ENCODE measurements at places on chromosomes 13 and 19.

DNA sequence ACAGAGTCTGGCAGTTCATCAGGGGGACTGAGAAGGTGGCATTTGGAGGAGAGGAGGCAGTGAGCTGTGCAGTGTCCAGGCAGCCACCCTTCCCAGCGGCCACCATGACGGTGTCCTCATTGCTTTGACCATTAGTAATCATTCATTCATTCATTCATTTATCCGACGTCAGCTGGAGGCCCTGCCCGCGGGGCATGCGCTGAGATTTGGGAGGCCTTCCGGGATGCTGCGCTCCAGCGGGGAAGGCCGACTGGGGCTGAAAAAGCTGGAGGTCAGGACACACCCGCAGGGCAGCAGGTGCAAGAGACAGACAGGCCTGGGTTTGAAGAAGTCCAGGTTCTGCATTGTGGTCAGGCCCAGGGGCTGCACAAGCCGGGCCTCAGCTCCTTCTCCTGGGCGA lies 8.9 kb downstream of the TTYH1 start:
- no peak for DNase-seq

DNA sequence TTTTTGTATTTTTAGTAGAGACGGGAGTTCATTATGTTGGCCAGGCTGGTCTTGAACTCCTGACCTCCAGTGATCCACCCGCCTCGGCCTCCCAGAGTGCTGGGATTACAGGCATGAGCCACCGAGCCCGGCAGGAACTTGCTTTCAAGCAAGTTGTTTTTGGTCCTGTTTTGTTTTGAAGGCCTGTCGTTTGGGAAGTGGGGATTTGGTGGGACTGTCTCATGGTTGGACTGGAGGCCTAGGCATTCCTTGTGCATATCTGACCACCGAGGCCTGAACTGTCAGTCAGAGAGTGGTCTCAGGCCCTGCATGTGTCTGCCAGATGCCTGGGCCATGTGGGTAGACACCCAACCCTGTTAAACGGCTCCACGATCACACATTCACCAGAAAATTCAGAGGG lies 26.3 kb downstream of the UBXN6 start:
- DNase-seq: no peak

DNA sequence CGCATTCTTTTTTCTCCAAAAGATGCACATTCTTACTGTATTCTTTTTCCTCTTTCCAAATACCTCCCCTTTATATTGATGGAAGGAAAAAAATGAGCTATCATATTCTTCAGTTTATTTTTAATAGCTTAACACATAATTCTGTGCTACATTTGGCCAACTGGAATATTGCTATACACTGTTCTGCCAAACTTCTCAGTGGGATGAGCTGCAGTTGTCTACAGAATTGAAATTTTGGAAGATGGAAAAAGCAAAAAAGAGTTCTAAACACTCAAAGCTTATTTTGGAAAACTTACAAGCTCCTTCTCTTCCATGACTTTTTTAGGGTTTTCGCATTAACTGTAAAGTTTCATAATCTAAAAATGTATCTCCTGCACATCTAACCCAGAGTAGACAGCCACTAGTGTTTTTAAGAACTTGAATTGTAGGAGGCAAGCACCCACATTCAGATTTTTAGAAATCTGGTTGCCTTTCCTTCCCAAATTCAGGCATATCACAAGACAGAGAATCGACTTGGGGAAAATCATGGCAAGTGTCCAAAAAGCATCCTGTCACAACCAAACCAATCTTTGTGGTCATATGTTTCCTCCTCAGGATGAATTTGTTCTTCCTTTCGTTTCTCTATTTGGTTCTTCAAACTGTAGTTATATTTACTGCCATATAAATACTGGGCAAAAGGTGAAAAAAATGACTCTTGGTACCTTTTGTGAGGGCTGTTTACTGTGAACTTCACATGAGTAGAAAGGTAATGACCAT lies 111.4 kb upstream of the FRY start:
- no peak for DNase-seq

GRCh38 chr13:32585550-32586079 lies 637 bp upstream of the PDS5B start:
- DNase-seq: no peak

DNA sequence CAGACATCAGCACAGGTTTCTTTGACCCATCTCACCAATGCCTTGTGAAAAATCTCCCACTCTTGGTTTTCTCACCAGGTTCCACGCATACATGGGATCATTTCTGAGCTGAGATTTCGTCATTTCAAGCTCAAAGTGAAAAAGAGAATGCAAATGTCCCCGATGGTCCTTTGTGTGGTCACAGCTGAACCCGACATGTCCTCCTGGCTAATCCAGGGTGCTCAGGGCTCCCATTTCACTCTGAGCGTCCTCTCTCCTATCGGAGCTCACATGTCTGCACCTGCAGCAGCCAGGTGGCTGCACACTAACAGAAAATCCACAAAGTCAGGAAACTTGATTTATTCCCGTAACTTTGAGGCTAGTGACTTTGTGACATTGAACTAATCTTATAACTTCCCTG lies 9.3 kb upstream of the CEACAM3 start:
- DNase-seq: no peak

- DNase-seq: no peak
Measured at GRCh38 chr13:100244431-100244830, 155.5 kb downstream of the PCCA start.

DNA sequence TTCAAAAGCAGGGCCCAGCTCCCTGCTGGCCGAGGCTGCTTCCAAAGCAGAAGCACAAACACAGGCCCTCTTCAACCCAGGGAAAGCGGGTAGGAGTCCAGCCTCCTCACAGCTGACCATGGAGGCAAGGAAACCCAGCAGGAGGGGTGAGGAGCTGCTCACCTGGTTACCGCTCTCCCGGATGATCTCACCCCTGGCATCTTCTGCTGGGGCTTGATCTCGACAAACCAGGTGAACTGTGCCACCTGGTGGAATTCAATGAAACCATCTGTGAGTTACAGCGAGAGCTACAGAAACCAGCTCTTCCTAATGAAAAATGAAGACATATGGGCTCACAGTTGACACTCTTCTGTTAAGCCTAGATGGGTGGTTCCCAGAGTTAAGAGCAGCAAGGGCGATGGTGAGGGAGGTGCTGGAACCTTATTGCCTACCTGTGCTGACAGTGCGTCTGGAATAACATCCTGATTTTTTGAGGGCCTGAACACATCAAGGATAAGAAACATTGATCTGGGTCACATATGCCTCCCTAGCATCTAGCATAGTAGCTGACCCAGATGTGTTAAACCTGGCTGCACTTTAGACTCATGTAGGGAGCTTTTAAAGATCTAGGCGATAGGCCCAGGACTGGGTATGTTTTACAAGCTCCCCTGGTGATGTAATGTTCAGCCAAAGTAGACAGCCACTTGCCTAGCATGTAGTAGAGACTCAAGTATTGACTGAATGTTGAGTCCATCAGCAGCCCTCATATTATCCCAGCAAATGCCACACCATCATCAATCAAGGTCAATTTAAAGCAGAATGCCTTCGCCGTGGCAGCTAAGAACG lies 6.1 kb downstream of the DHRS12 start:
- DNase-seq: peak; percentile 73

- peak; percentile 20 for DNase-seq
Measured at GRCh38 chr19:55304279-55304978, 20.6 kb downstream of the BRSK1 start.

DNA sequence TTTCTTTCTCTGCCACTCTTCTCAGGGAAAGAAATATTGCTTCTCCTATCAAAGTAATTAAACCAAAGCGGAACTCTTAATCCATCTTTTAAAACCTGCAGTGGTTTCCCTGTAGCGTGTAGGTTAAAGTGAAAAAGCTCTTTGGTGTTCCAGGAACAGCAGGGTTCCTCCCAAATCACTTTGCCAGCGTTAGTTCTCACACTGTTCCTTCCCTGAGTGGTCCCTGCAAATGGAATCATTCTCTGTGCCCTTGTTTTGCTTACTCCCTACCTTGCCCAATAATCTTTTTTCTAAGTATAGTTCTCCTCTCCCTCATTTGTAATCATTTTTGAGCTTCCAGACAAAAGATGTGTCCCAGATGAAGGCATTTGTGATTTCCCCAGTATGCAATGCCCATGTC lies 207.5 kb downstream of the HS6ST3 start:
- no peak for DNase-seq

DNA sequence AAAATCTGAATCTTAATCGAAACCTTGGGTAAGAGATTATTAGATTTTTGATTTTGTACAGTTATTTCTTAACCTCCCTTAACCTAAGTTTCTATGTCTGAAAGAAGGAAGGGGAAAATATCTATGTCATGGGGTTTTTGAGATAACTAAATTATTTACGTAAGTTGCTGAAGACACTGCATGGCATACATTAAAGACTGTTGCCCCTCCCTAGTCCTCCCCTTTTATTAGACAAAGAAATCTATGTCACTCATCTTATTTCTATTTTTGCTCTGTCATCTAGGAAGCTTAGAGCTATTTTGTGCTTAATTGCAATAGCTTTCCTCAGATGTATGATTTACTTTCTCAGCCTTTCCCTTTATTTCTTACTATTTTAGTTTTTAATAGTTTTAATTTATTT lies 15.0 kb downstream of the COG6 start:
- DNase-seq: no peak

DNA sequence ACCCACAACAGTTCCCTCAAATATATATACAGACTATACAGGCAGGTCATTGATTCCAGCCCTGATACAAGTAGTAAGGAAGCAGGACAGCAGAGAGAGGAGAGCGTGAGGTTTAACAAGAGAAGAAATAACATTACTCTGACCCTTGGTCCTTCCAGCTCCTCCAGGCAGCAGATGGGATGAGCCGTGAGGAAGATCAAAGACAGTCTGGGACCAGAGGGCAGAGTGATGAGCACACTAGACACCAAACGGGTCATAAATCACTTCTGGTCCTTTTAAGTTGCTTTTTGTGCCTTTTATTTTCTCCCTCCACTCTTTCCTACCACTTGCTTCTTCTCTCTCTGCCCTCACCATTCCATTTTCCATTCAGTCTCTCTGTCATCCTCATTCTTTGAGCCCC lies 16.9 kb upstream of the MICU2 start:
- DNase-seq: no peak

GRCh38 chr19:35645680-35646511 lies 2.2 kb upstream of the COX6B1 start:
- DNase-seq: no peak

GRCh38 chr19:30744741-30745475 lies 372.7 kb downstream of the ZNF536 start:
- DNase-seq: no peak

GRCh38 chr13:106612688-106613087 lies 44.8 kb upstream of the ARGLU1 start:
- DNase-seq: no peak

DNA sequence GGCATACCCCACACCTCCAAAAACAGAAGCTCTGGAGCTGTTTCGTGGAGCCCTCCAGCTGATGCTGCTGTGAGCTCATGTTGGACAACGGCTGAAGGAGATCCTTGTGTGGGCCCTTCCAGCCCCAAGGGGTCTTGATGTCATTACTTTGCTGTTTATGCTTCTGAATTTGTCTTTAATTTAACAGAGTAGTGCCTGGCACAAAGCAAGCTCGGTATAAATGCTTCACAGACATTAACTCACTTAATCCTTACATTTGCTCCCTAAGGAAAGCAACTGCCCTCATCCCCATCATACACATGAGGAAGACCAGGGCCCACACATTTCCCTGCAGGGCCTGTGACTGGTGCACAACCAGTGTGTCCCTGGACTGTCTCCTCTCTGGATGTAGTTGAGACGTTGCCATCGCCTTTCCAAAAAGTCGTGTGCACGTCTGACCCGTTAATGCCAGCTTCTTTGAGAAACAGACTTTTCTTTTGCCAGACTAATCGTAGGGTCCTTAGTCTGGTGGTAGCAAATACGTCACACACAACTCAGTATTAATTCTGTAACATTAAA lies 7.6 kb downstream of the COL4A1 start:
- no peak for DNase-seq

DNA sequence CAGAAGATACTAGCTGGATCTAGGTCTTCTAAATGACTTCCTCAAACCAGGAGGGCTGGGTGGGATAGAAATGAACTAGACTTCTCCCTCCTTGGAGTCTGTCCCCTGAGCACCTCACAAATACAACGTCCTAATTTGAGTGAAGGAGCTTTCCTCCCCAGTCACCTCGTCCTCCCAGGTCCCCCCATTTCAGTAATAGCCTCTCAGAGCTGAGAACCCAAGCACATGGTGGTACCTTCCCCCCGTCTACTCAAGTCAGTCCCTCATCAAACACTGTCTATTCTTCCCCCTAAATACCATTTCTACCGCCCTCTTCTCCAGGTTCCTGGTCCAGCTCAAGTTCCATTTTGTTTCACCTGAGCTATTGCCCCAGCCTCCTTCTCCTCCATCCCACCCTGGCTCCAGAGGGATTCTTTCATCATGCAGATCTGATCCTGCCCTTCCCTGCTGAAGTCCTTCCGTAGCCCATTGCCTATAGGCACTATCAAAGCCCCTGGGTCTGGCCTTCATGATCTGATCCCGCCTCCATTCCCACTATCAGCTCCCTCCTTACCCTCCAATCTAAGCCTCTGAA lies 5.3 kb upstream of the PRKCG start:
- DNase-seq: no peak

Measured in stimulated activated CD4-positive, alpha-beta T cell treated with anti-CD3 and anti-CD28 coated beads, Interleukin-4, amount 100 ng/mL, for 24 hours (primary cell).